ENCODE measurements at places on chromosomes 6 and 20. TPM values are rescaled to one million over a fixed set of nuclear protein-coding genes. Genes with fewer than 3 reads are reported as not detected.

GRCh38 chr20:60565083-60565482 is 606.9 kb downstream of the CDH26 start:
- H3K36me3 ChIP-seq: no peaks in the 10 kb centered on the region
- no peak overlapping the region for H3K4me3 ChIP-seq
- no peaks in the 10 kb centered on the region for H3K4me1 ChIP-seq
- H3K27me3 ChIP-seq: no peaks in the 10 kb centered on the region
- no peak overlapping the region for H3K27ac ChIP-seq
- DNase-seq: no peak

DNA sequence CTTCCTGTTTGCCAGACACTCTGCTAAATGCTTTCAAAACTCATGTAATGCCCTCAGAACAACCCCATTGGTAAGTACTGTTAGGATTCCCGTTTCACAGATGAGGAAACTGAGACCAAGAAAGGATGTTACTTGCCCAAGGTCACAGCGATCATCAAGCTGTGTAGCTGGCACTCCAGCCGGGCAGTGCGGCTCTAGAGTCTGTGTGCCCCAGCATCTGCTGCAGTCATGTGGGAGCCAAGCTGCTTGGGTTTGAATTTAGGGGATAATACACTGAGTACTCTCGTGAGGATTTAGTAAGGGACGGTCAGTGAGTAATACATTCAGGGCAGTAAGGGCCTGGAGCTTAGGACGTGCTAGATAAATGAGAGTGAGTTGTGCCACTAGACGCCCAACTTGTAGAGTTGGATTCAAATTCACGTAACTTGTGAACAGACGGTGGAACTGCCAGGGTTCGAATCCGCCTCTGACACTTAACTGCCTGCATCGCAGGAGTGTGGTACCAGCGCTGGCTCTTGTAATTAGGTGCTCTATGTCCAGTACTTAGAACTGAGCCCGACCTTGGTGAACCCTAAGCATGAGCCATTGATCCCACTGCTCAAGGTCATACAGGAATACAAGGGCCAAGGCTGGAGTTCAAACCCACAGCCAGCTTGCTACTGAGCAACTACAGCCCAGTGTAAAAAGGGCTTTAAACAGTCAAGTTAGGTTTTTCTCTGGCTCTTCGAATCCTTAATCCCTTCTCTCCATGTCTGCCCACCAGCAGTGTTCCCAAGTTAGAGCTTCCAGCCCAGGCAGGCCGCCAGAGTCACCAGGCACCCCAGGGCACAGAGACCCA is 70.2 kb downstream of the EYA2 start:
- H3K36me3 ChIP-seq: no peaks in the 10 kb centered on the region
- H3K27me3 ChIP-seq: no peaks in the 10 kb centered on the region
- no peak for DNase-seq
- no peaks in the 10 kb centered on the region for H3K4me1 ChIP-seq
- H3K4me3 ChIP-seq: no peak overlapping the region
- H3K27ac ChIP-seq: no peak overlapping the region

DNA sequence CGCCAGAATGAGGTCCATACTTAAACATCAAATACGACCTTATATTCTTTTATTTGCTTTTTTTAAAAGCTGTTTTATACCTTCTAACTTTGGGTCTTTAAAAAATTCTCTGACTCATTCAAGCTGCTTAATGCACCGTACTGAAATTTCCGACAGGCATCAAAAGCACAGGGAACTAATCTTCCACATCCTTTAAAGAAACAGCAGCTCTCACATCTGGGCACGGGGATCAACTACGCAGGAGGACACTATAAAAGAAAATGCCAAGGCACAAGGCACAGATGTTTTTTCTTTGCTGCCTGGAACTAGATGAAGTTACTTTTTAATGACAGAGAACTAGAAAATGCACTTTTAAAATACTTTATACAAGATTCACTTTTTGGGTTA is 112.4 kb upstream of the ARG1 start:
- DNase-seq: no peak
- no peak overlapping the region for H3K4me3 ChIP-seq
- no peak overlapping the region for H3K27ac ChIP-seq
- H3K36me3 ChIP-seq: no peaks in the 10 kb centered on the region
- H3K27me3 ChIP-seq: no peaks in the 10 kb centered on the region

The DOP1A gene
- 32.2 TPM for polyA plus RNA-seq

GRCh38 chr20:14711652-14712051 is 374.2 kb upstream of the FLRT3 start:
- DNase-seq: no peak
- H3K36me3 ChIP-seq: no peaks in the 10 kb centered on the region
- no peak overlapping the region for H3K4me3 ChIP-seq
- no peaks in the 10 kb centered on the region for H3K4me1 ChIP-seq

The GSTA3 gene
- polyA plus RNA-seq: 1.0 TPM

The COL10A1 gene
- 0.24 TPM for polyA plus RNA-seq

DNA sequence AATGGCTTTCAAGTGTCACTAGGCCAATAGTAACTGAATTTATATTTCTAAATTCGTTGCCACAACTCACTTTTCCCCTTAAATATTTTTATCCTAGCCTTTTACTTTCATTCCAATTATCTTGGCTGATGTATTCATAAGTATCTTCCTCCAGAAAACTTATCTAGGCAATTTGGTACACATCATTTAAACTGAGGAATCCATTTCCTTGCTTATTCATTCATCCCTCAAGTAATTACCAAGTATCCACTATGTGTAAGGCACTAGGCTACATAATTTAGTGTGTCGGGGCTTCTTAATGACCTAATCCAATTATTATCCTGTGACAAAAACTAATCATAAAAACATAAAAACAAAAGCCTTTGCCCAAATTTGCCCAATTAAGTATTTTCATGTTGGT is 258.3 kb upstream of the TCF21 start:
- no peak overlapping the region for H3K4me3 ChIP-seq
- no peaks in the 10 kb centered on the region for H3K4me1 ChIP-seq
- H3K36me3 ChIP-seq: no peaks in the 10 kb centered on the region
- no peak overlapping the region for H3K27ac ChIP-seq

DNA sequence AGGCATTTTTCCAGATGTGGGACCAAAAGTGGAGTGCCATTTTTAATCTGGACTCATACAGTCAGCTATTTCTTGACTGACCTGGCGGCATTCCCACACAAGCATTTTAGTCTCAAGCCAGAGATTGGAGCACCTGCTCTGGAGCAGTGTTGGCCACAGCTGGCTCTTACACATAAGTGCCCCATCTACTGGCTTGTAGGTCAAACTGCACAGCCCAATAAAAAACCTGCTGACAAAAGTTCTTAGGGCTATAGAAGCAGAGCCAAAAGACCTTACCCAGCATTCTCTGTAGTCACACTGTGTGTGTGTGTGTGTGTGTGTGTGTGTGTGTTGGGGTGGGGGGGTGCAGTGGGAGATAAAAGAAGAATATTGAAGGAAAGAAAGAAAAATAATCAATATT is 38.6 kb upstream of the SENP6 start:
- no peak overlapping the region for H3K4me3 ChIP-seq
- H3K4me1 ChIP-seq: no peaks in the 10 kb centered on the region
- H3K27me3 ChIP-seq: no peaks in the 10 kb centered on the region
- H3K27ac ChIP-seq: no peak overlapping the region

Measured in left lung (tissue), 14 donors.